ENCODE measurements at places on chromosomes 2 and 18. TPM values are rescaled to one million over a fixed set of nuclear protein-coding genes. Genes with fewer than 3 reads are reported as not detected.

NT5DC4 gene
- total RNA-seq = not detected

RAB1A gene
- total RNA-seq = 67.4 TPM

HRH4 gene
- total RNA-seq = not detected

EVA1A gene
- total RNA-seq = not detected

- peaks cover 94% of the 10 kb centered on the region for H3K4me1 ChIP-seq
- no peaks in the 10 kb centered on the region for H3K27me3 ChIP-seq
- H3K27ac ChIP-seq = peak overlapping the region; percentile 85
- no peaks in the 10 kb centered on the region for H3K36me3 ChIP-seq
These were observed 15.9 kb downstream of the ATP8B1 start for GRCh38 chr18:57787068-57787685.

DNA sequence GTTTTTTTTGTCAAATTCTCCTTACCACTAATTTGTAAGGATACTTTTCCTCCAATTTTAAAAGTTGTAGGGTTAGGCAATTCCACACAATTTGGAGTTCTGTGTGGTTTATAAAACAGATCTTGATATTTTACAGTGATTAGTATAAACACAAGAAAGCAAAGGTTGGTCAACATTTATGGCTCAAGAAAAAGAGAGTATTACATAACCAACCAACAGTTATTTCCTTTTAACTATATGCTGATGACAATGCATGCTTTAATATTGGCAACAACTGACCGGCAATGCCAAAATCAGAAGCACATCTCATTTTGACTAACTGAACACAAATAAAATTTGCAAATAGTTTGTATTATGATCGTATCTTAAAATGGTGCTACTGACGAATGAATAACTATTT, 137.2 kb downstream of the CDH2 start:
- no peaks in the 10 kb centered on the region for H3K36me3 ChIP-seq
- H3K27ac ChIP-seq = no peak overlapping the region
- H3K27me3 ChIP-seq = no peaks in the 10 kb centered on the region
- DNase-seq = no peak
- no peaks in the 10 kb centered on the region for H3K4me1 ChIP-seq

DNA sequence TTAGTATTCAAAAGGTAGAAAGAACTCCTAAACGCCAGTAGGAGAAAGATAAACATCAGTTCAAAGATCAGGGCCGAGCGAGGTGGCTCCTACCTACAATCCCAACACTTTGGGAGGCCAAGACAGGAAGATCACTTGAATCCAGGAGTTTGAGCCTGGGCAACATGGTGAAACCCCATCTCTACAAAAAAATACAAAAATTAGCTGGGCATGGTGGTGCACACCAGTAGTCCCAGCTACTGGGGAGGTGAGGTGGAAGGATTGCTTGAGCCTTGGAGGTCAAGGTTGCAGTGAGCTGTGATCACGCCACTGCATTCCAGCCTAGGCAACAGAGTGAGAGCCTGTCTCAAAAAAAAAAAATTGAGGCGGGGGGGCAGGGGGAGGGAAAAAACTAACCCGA, 40.6 kb downstream of the MBOAT2 start:
- H3K4me1 ChIP-seq = peaks cover 2% of the 10 kb centered on the region
- no peaks in the 10 kb centered on the region for H3K27me3 ChIP-seq
- no peak for DNase-seq
- no peak overlapping the region for H3K27ac ChIP-seq

GRCh38 chr2:197140045-197140444, 170.5 kb downstream of the ANKRD44 start:
- H3K27ac ChIP-seq = no peak overlapping the region
- H3K4me3 ChIP-seq = no peak overlapping the region
- H3K36me3 ChIP-seq = peaks cover 7% of the 10 kb centered on the region
- H3K27me3 ChIP-seq = no peaks in the 10 kb centered on the region
- DNase-seq = no peak
- peaks cover 26% of the 10 kb centered on the region for H3K4me1 ChIP-seq
